ENCODE measurements at places on chromosomes 5 and 9.

DNA sequence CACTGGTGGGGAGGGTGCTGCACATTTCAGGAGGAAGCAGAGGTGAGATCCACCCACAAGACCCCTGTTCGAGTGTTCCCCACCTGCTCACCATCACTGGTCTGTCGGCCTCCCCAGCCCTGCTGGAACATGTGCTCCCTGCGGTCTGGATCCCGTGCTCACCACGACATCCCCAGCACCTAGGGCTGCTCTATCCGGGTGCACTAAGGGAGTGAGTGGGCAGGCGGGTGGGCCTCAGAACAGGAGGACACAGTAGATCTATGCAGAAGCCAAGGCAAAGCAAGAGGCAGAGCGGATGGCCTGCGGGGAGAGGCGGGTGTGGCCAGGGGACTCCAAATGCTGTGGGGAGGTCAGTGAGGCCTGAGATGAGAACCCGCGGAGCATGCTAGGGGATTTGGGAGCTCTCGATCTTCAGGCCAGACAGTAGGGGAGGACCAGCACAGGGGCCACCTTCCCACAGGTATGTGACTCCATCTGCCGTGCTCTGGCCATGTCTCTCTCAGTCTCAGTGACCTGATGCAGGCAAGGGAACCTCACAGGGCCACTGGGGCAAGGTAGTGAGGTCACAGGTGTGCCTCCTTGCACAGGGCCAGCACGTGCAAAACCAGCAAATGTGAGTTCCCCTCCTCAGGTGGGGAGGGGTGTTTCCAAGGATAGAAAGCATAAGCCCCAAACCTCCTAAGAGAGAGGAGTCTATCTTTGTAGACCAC lies 134.2 kb downstream of the ZNF354C start:
- DNase-seq: no peak

DNA sequence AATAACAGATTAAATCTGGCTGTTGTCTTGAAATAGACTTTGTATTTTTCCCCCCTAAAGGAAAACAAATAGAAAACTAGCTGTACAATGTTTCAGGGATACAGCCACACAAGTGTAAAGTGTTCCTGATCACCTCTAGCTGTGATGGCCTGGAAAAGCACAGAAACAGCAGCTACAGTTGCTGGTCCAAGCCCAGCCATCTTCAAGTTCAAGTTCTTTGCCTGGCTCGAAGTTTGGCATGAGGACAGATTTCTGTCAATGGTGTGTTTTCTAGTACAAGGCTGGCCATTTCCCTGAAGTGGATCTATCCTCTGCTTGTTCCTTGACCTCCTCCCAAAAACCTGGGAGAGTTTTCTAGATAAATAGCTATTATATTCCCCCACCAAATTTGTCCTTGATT lies 272.2 kb upstream of the ADRA1B start:
- DNase-seq: no peak

GRCh38 chr5:154628685-154629084 lies 126.5 kb upstream of the LARP1 start:
- DNase-seq: no peak

DNA sequence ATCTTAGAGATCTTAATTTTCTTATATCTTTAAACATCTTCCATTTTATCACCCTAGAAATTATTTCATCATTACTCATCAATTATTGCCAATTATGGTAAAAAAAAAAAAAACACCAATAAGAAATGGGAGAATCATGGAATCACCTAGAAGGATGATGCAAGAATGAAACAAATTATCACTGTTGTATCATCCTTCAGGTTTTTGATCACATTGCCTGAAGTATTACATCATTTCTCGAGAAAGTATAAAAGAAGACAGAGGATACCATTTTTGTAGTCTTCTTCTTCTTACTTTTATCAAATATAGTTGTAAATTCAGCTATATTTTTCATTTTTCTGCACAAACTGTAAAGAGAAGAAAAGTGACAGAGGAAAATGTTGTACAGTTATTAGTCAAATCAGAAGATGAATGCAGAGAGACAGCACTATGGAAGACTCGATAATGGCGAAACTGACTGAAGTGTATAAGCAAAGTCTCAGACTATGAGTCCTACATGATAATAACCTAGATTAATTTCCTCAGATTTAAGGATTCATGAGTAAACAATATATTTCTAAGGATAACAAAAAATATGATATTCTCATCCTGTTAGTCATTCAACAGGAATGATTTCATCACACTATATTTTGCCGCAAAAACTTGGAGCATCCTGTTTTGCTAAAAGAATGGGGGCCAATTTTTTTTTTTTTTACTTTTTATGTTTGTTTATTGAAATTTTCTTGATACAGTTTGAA lies 5.9 kb upstream of the STC2 start:
- no peak for DNase-seq

- no peak for DNase-seq
These were observed 27.2 kb downstream of the DNAI1 start for GRCh38 chr9:34485822-34486221.

DNA sequence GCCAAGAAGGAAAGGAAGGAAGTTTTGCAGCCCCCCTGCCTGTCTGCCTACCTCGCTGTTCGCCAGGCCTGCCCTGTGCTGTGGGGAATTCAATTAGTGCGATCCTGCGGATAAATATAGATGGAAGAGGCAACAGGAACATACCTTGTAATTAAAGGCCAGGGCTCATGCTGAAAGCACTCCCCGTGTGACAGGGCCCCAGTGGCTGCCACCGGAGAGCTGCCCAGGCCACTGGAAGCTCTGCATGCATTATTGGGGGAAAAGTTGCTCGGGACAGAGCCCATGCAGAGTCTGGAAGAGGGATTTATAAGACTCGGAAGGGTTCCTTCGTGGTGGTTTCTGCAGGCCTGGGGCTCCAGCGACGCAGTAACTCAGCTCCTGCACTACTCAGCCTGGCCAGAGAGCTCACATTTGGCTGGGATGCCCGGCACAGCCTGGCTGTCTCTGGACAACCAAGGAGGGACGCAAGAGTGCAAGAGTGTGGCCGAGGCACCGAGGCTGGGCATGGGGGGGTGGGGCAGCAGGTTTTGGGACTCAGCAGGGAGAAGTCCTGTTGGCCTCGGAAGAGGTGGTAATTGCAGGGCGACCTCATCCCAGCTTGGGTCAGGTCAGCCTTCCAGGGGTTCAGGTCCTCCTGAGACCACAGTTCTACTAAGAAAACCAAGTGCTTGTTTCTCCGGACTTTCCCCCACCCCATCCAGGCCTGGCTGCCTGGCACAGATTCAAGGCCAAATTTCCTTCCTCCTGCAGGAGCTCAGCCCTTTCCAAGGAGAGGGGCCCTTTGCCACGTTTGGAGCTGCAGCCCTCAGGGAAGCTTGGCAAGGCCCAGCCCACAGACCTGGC lies 68.1 kb upstream of the GGTA1 start:
- DNase-seq: peak; percentile 72

DNA sequence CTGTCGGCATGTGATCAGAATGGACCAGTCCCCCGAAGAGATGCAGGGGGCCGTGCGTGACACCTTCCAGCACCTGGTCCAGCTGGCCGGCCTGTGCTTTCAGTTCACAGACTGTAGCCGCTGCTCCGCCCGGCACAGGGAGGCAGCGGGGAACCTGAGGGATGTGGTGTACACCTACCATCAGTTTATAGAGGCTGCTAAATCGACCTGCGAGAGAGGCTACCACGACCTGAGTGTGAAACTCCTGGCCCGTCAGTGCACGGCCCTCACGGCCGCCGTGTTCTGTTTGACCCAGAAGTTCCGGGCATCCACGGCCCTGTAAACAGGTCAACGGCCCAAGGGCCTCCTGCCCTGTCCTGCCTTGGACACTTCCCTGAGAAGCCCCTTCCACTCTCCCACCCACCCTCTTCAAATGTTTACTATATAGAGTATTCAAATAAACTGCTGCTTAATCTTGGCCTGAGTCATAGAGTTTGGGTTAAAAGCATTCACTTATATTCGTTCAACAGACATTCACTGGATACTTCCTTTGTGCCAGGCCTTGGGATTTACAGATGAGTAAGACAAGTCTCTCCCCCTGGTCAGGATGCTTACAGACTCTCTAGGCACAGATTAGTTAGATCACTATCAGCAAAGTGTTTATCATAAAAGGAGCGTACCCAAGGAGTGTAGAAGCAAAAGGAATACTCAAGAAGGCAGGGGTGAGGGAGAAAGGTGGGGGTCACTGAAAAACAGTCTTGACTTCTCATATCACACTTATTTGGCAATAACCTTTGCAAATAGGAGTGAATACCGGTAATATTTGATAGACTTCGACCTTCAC lies 6.9 kb upstream of the TRMT10B start:
- no peak for DNase-seq

GRCh38 chr9:88966894-88967676 lies 24.2 kb upstream of the S1PR3 start:
- no peak for DNase-seq

GRCh38 chr9:21362287-21362686 lies 5.6 kb downstream of the IFNA13 start:
- no peak for DNase-seq

DNA sequence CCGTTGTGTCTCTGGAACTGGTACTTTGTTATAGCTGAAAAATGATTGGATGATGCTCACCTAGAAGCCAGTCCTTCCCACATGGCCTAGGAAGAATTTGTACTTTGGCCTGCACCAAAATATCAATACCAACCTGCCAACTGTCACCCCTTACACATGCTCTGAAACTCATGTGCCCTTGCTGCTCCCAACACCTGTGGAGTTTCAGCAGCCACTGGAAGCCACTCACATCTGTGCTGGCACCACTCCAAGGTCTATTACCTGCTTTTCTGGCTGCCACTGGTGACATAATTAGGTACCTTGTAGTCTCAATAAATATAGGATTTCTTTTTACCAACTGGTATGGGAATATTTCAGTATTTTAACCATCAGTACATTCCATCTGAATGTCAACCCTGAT lies 363.6 kb downstream of the SH3GL2 start:
- DNase-seq: peak; percentile 96

GRCh38 chr5:160173-160510 lies 31.2 kb upstream of the LRRC14B start:
- no peak for DNase-seq

GRCh38 chr9:34256104-34256503 lies 73.0 kb downstream of the KIF24 start:
- DNase-seq: peak; percentile 19

DNA sequence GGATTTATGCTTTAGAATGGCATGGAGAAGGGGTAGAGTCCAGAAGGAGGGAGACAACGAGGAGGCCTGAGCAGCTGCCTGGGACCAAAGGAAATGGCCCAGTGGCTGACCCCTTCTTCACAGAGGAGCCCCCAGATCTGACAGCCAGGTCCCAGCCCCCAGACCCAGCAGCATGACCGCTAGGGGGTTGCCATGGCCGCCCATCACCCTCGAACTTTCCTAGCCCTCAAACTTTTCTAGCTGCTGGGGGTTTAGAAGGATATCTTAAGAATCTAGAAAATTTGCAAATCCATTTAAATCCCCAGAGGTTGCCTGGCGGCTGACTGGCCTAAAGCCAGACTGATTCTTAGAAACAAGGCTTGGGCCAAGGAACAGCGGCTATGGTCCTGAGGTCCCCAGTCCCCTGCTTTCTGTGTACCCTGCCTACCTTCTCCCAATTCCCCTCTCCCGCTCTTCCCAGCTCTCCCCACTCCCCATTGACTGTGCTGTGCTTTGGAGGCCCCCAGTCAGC lies 972 bp downstream of the PDGFRB start:
- no peak for DNase-seq

GRCh38 chr5:7456206-7456605 lies 60.3 kb downstream of the ADCY2 start:
- DNase-seq: no peak

GRCh38 chr9:83023151-83023550 lies 39.8 kb downstream of the RASEF start:
- no peak for DNase-seq

GRCh38 chr9:21521448-21521847 lies 39.3 kb upstream of the IFNE start:
- no peak for DNase-seq

DNA sequence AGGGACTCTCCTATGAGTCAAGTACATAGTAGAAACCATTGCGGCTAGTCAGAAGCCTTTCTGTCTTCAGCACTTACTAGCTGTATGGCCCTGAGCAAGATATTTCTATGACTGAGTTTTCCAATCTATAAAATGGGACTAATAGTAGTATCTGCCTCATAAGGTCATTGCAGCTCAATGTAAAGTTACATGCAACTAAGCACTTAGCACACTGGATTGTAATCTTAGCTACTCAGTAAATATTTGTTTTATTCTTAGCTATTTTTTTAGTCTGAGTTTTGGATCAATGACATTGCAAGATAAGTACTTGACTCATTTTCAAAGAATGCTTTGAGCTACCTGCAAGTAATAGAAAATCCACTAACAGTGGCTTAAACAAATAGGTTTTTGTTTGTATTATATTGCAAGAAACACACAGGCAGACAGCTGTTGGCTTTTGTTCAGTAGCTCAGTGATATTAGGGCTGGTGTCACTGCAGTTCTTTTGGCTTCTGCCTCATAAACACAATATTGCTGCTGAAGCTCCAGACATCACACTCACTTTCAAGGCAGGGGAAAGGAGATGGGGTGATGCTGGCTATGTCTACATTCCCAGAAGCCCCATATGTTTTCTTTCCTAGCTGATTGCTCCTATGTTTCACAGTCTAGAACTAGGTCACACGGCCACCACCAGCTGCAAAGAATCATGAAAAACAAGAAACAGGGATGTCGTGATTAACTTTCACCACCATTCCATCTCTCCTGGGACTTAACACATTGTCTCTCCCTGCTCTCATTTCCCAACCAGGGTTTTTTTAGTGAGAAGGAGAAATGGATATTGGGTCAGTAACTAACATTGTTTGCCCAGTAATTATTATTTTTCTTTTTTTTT lies 26.9 kb upstream of the FAT2 start:
- no peak for DNase-seq

DNA sequence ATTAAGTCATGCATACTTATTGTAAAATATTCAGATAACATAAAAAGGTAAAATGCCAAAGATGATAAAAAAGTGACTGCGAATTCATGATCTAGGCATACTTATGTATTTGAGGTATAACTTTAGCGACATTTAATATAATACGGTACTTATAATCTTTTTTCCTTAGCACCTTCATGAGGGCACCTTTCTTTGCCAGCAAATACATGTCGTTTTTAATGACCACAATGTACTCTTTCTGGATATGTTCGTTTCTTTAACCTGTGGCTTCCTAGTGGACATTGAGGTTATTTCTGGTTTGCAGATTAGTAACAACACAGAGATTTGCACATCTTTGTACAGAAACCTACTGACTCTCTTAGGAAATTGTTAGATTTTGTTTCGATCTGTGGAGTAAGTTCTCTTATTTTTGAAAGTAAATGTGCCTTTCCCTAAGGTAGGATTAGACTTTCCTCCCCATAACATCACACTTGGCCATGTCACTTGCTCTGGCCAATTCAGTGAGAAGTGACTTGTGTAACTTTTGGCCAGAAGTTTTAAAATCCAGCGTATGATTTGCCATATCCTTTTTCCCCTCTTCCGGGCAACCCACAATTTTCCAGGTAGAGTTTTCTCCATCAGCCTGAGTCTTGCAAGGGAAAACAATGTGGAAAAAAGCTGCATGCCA lies 24.4 kb downstream of the ANKRD33B start:
- DNase-seq: no peak

GRCh38 chr9:1294641-1295258 lies 244.6 kb downstream of the DMRT2 start:
- no peak for DNase-seq

DNA sequence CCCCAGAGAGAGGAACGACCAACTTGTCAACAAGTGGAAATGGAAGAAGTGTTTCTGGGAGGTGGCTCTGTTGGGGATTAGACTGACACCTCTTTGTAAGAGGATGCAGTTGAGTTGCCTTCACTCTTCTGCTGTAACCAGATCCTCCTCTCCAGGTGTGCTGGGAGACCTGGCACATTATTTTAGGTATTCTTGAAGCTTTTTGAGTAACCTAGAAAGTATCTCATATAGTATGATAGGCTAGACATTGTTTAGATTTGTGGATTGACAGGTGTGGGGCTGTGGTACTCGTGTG lies 21.6 kb downstream of the SNX30 start:
- no peak for DNase-seq

Data from NCI-H69 (cell line).